KG1 (cell line): ENCODE measurements at places on chromosomes 3 and 15.

DNA sequence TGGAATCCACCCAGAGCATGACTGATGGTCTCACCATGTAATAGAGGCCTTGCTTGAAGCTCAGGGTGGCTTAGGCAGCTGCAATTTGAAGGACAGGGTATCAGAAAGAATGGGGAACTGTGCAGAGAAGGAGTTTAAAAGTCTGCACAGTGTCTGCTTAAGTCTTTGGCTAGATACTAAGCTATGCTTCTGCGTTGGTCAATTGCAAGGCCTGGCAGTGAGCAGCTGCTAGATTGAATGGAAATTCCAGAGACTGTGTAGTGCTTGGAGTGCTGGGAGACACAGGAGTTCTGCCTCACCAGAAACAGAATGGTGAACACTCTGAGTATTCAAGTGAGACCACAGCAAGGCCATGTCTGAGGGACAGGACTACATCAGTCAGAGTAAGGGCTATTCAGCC, 17.3 kb upstream of the ATP10A start:
- no peak for DNase-seq

- DNase-seq, result no peak
These were observed 7.9 kb upstream of the EOMES start for GRCh38 chr3:27729748-27730611.

DNA sequence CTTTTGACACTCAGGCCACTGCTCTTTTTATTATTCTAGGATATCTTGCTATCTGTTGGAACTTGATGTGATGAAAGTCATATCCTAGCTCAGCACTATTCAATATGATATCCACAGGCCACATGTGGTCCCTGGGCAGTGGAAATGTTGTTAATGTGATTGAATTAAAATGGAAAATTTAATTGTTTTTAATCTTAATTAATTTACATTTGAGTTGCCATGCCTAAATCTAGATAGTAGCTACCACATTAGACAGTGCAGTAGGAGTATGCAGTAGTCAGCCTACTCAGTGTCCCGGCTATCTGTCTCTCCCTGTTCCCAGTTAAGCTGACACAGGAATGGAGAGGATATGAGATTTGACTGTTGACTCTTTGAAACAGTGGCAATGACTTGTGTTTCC, 460.2 kb downstream of the GBE1 start:
- DNase-seq, result no peak

GRCh38 chr15:40274350-40275274, 8.3 kb downstream of the ANKRD63 start:
- peak; percentile 76 for DNase-seq

GRCh38 chr3:16318176-16318575, 53.2 kb downstream of the OXNAD1 start:
- DNase-seq, result no peak

GRCh38 chr3:190526787-190527762, 13.2 kb downstream of the IL1RAP start:
- no peak for DNase-seq

DNA sequence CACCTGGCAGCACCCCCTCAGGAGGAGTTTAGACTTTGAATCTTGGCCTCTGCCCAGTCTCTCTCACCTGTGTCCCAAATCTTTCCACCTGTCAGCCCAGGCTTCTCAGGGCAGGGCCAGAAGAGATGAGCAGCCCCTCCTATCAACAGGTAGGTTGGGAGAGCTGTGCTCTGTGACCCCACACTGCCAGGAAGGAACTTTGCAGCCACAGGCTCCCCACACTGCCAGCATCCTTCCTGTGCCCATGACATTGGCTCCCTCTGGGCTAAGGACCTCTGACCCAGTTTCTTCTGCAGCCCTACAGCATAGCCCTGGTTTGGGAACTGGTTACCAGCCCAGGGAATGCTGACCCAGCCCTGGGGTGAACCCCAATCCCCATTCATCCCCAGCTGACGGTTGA, 115.7 kb upstream of the IQSEC1 start:
- DNase-seq, result no peak

- no peak for DNase-seq
These were observed 22.5 kb upstream of the ARL6 start for GRCh38 chr3:97742036-97742435.

GRCh38 chr3:10396083-10396482, 75.2 kb upstream of the SEC13 start:
- no peak for DNase-seq

DNA sequence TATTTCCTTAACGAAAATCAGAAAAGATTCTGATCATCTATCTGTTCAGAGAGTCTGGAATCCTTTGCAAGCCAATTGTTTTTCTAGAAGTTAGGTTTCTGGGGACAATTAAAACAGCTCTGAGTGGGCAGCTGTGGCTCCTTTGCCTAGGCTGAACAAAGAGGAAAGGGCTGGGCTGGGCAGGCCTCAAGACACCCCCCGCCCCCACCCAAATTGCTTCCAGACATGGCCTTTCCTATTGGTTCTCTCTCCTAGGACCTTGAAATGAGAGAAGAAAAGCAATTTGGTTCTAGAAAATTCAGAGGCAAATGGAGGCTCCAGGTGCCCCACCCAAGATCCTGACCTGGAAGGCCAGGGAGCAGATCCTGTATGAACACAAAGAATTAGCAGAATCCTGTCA, 2.3 kb upstream of the ADPGK start:
- no peak for DNase-seq

GRCh38 chr3:180528843-180529242, 73.1 kb upstream of the TTC14 start:
- no peak for DNase-seq

DNA sequence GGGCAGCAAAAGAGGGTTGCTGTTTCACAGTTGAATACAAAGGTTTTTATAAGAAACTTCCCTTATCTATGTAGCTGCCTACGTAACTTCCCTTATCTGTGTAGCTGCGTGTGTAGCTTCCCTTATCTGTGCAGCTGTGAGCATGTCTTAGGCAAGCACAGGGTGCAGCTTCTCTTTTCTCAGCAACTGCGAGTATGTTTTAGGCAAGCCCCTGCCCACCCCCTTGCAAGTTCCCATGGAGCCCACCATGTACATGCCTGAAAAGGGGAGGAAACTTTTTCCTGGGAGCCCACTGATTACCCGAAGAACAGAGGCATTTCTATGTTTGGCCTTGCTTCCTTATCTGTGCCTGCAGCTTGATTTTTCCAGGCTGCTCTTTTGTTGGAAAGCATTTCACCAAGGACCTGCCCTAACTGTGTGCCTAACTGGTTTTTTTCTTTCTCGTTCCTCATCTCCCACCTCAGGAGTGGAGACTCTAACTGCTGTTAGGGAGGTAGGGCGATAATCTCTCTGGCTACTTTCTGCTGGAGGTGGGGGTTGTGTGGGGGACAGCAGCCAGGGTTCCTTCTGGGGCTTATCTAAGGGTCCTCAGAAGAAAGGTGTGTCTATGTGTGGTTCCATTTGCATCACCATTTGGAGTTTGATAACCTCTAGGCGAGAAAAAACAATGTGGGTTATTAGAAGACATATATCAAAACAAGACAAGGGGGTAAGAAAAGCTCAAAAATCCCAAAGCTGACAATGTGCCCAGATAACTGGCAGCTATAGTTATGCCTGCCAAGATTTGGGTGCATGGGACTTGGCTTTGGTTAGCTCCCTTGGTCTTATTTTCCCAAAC, 26.0 kb downstream of the SORD start:
- no peak for DNase-seq

DNA sequence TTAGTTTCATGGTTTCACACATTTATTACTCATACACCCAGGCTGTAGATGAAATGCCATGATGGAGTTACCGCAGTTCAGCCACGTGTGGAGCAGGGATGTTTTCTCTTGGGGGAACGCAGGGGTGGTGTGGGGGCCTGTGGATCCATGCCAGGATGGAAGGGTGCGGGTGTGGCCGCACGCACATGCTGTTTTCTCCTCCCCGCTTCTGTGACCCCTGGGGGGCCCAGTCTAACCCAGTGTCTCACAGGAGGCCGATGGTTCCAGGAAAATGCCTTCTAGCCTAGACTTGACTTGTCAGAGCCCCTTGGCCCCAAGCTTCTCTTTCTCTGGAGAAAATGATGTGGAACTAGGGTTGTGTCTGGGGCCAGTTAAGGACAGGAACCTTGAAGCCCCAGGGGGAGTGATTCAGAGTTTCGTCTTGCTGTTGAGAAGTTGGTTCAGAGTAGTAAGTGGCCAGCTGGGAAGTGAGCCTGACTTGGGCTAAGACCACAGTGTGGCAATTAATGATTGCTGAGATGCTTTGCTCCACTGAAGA, 240.4 kb upstream of the BHLHE40 start:
- no peak for DNase-seq

- no peak for DNase-seq
These were observed 191.6 kb downstream of the GREM1 start for GRCh38 chr15:32909431-32909830.

DNA sequence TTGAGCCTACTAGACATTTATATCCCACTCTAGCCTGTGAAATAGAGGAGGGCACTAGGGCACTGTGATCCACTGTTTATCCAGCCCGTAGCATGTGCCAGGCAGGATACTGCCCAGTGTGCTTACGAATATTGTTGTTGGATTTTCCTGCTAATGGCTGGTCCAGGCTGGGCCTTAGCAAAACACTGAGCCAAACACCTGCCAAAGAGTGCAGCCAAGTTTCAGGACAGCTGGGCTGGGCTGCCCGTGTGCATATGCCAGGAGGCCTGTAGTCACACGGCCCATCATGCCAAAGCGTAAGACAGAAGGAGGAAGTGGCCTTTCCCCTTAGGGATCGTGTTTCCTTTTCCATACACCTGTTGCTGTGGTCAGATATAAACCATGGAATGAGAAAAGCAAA, 54.5 kb upstream of the ABHD10 start:
- DNase-seq, result no peak

DNA sequence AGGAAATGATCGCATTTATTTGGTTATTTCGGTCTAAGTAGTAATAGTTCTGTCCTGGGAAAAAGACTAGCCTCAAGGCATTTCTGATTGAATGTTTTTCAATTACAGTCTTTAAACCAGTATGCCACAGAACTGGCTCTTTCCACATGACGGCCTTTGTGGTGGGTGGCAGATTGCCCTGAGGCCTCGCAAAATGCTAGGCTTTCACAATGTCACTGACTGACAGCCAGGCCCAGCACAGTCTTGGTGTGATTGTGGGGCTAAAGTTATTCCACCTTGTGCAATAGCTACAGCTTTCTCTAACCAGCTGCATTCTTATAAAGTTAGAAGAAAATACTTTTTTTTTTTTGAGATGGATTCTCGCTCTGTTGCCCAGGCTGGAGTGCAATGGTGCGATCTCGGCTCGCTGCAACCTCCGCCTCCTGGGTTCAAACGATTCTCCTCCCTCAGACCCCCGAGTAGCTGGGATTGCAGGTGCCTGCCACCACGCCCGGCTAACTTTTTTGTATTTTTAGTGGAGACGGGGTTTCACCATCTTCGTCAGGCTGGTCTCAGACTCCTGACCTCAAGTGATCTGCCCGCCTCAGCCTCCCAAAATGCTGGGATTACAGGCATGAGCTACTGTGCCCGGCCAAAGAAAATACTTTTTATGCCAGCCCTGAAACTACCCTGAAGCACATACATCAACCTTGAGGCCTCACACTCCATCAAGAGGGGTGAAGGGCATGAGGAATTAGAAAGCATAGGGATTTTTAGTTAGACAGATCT, 2.5 kb upstream of the ADIPOQ start:
- no peak for DNase-seq

DNA sequence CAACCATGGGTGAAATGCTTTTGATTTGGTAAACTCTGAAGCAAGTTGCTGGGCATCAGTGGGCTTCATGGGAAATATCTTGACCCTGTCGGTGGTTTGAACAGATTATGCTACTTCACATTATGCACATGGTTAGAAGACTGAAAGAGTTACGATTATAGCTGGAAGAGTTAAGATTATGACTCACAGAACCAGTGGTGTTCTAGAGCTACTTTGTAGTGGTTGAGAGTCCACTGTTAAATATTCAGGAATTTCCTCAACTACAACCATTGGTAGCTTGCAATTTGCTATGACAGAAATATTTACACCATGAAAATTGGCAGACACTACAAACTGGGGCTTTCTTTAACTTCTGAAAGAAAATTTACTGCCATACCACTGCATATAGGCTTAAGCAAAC, 99.3 kb downstream of the GADL1 start:
- DNase-seq, result no peak

- DNase-seq, result no peak
These were observed 1.8 kb downstream of the ZNF770 start for GRCh38 chr15:34986326-34986725.

DNA sequence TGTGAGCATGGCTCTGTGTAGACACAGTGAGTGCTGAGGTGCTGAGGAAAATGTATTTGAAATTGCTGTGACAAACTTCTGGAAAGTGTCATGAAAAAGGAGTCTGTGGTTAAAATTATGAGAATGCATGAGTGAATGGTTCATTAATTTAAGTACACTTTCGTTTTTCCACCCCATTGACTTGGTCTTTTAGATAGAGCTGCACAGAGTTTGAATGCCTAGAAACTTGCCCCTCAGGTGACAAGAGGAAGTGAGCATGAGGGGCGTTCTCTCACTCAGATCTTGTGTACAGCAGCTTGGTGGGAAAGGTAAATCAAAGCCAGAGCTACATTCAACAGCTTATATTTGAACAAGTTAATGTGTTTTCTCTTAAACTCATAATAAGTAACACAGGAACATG, 296.8 kb downstream of the WDR72 start:
- no peak for DNase-seq

GRCh38 chr3:45864760-45865519, 21.4 kb upstream of the CCR9 start:
- no peak for DNase-seq

GRCh38 chr15:70875001-70875782, 17.0 kb downstream of the THAP10 start:
- no peak for DNase-seq

DNA sequence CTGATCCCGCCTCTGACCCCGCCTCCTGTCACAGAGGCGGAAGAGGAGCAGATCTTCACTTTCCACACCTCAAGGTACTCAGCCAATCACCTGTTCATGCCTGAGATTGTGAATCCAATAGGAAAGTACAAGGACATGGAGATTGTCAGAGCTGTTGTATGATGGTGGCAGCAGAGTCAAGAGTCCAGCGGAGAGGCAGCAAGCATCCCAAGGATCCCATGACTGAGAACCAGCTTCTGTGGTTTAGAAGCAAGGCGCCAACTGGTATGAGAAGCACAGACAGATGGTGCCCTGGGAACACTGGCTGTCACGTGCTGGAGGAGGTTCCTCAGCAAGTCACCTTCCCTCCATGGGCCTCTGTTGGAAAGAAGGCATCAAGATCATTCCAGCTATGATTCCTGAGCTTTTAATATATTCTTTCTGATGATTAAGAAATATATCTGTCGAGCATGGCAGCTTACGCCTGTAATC, 93.9 kb downstream of the CPN2 start:
- no peak for DNase-seq
